T-helper 1 cell (primary cell): ENCODE measurements at places on chromosomes 4 and X.

- no peak for DNase-seq
Measured at GRCh38 chr4:129545599-129546278, 449.8 kb downstream of the C4orf33 start.

DNA sequence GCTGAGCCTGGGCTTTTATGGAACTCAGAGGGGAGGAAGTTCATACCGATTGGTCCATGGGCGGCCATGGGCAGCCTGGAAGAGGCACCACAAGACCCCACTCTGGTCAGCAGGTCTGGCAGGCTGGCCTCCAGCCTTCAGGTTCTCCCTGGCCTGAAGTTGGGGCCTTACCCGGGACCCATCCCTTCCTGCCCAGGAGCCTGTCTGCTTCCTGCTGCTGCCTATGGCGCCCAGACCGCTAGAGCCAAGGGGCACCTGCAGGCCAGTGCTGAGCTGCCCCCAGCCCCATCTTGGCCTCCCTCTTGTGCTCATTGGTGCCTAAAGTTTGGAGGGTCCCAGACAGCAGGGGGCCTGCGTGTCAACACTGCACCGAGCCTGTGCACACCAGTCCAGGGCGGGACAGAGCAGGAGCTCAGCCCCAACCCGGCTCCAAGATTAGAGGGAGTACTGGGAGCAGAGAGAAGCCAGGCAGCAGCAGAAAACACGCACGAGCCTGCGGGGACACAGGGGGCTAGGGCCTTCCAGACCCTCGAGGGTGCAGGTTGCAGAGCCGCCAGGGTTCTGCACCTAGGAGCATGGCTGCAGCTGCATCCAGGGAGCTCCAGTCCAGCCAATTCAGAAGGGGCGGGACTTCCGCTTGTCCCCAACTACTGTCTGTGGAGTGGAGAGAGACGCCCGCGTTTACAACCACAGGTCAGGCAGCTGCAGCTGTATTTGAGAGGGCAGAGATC, 30.7 kb upstream of the ZNF280C start:
- DNase-seq = no peak

GRCh38 chr4:476501-476900, 22.5 kb downstream of the ZNF721 start:
- DNase-seq = no peak

GRCh38 chr4:54908763-54909162, 216.6 kb downstream of the KDR start:
- DNase-seq = no peak

- no peak for DNase-seq
Measured at GRCh38 chrX:116781926-116782325, 319.1 kb upstream of the CT83 start.

GRCh38 chr4:140423106-140423505, 4.3 kb downstream of the CLGN start:
- DNase-seq = no peak

DNA sequence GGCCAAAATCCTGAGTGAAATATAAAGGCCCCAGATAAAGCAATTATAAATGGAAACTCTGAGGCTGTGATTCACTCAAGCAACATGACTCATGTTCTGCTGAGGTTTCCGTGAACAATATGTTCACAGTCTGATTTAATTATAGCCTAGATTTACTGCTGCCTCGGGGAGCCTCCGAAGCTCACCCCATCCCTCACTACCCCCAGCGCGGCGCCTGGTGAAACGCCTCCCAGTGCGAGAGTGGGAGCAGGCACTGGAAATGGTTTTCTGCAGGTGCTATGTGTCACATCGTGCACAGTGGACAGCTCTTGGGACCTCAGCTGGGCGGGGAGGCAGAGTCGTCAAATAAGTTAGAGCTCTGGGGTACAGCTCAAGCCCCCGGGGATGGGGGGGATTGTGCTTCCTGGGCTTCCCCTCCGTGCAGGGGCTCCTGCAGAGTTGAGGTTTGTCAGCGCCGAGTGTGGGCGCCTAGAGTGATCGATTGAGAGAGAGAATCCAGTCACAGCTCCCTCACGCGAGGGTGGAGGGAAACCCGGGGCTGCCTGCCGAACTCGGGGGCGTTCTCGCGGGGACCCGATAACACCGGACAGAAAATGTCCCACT, 110.6 kb downstream of the PHKA2 start:
- no peak for DNase-seq

GRCh38 chr4:58301376-58301999, 1191.3 kb upstream of the IGFBP7 start:
- DNase-seq = no peak
